ENCODE measurements at places on chromosomes 16 and 17. TPM values are rescaled to one million over a fixed set of nuclear protein-coding genes. Genes with fewer than 3 reads are reported as not detected.

The KCNH6 gene
- total RNA-seq: not detected

The CORO6 gene
- total RNA-seq: 6.4 TPM

The TP53TG3C gene
- not detected for total RNA-seq

The CTF1 gene
- total RNA-seq: 0.17 TPM

The CDK5R1 gene
- total RNA-seq: 8.2 TPM

The FBXW10B gene
- 0.35 TPM for total RNA-seq

The CPD gene
- total RNA-seq: 33.4 TPM

The NPIPB4 gene
- 221 TPM for total RNA-seq

The PLEKHM1 gene
- total RNA-seq: 34.3 TPM

The SLC5A2 gene
- not detected for total RNA-seq

Data from activated CD4-positive, alpha-beta T cell treated with anti-CD3 and anti-CD28 coated beads, Interleukin-2, amount 10 ng/mL, durations not matched to agents 24 days and 14 days (primary cell).